ENCODE measurements at places on chromosomes 5 and 9.
A peak's percentile ranks its signal among the peaks of the same experiment; 100 is the strongest.

GRCh38 chr5:28743025-28743715, 1704.8 kb upstream of the CDH9 start:
- no peak overlapping the region for H3K4me3 ChIP-seq
- H3K36me3 ChIP-seq: no peaks in the 10 kb centered on the region
- no peaks in the 10 kb centered on the region for H3K4me1 ChIP-seq
- no peak overlapping the region for H3K27ac ChIP-seq
- no peaks in the 10 kb centered on the region for H3K27me3 ChIP-seq

GRCh38 chr9:4559261-4560182, 69.3 kb downstream of the SLC1A1 start:
- DNase-seq: no peak
- H3K4me3 ChIP-seq: no peak overlapping the region
- H3K27me3 ChIP-seq: no peaks in the 10 kb centered on the region
- H3K36me3 ChIP-seq: peaks cover 3% of the 10 kb centered on the region

DNA sequence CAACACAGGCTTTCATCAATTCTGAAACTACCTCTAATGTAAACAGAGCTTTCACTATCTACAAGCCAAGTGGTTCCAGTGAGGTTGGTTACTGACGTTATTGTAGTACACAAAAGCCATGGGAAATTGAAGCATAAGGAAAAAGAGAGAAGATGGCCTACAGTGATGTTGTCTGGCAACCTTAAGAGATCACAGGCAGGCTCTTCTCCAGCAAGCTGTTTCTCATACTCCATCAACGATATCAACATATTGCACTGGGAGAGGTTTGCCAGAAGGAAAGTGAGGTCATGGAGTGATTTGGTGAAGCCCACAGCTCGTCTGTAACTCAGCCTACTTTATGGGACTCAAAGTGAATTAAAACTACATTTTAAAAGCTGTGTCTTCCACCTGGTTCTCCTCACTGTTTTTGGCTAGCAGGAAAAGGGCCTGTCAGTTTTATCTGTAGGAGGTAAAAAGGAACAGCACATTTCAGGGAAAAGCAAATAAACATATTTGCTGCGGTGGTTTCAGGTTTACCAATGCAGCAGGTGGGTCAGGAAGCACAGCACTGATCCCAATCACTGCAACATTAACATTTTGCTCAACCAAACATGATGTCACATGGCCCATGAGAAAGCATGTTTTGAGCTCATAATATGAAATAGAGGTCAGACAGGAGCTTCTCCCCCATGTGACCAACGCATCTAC, 72.9 kb downstream of the ARSB start:
- DNase-seq: peak; percentile 13
- H3K4me1 ChIP-seq: peaks cover 14% of the 10 kb centered on the region
- H3K36me3 ChIP-seq: no peaks in the 10 kb centered on the region
- H3K27ac ChIP-seq: no peak overlapping the region

DNA sequence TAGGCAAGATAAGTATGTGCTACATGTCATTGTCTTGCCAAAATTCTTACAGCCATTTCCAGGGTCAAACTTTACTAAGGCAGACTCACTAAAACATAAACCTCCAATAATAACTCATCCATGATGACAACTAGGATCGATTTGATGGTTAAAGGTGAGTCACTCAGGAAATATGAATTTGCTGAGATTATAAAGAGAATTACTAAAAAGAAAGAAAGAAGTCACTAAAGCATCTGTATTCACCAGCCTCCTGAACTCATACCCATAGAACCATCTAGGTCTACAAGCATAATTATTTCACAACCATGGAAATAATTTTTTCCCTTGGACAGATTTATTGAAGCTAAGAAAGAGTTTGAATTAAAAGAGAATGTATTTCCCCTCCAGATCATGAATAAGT, 258.6 kb downstream of the TLE1 start:
- no peaks in the 10 kb centered on the region for H3K27me3 ChIP-seq
- no peak overlapping the region for H3K27ac ChIP-seq
- H3K4me1 ChIP-seq: no peaks in the 10 kb centered on the region
- no peak overlapping the region for H3K4me3 ChIP-seq
- DNase-seq: no peak
- H3K36me3 ChIP-seq: no peaks in the 10 kb centered on the region

DNA sequence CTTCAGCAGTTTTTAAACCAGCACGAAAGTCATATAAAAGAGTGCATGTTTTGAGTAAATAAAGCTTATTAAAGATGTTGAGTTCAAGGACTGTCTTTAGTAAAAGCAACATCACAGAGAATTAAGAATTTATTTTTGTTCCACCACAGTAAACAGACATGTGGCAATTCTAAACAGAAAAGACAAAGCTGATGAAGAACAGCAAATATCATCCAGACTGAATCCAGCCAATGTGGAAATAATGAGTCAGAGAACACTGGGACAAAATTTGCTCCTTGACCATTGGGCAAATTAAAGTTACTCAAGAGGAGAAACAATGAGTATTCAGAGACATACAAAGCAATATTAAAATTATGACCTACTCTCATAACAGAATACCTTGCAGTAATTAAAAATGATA, 28.8 kb downstream of the OR2K2 start:
- no peaks in the 10 kb centered on the region for H3K36me3 ChIP-seq
- no peak overlapping the region for H3K4me3 ChIP-seq
- H3K4me1 ChIP-seq: peaks cover 3% of the 10 kb centered on the region
- H3K27ac ChIP-seq: no peak overlapping the region
- H3K27me3 ChIP-seq: no peaks in the 10 kb centered on the region

- H3K36me3 ChIP-seq: no peaks in the 10 kb centered on the region
- H3K4me1 ChIP-seq: no peaks in the 10 kb centered on the region
- H3K27ac ChIP-seq: no peak overlapping the region
- no peak for DNase-seq
These were observed 323.8 kb upstream of the ARRDC3 start for GRCh38 chr5:91706785-91707520.

DNA sequence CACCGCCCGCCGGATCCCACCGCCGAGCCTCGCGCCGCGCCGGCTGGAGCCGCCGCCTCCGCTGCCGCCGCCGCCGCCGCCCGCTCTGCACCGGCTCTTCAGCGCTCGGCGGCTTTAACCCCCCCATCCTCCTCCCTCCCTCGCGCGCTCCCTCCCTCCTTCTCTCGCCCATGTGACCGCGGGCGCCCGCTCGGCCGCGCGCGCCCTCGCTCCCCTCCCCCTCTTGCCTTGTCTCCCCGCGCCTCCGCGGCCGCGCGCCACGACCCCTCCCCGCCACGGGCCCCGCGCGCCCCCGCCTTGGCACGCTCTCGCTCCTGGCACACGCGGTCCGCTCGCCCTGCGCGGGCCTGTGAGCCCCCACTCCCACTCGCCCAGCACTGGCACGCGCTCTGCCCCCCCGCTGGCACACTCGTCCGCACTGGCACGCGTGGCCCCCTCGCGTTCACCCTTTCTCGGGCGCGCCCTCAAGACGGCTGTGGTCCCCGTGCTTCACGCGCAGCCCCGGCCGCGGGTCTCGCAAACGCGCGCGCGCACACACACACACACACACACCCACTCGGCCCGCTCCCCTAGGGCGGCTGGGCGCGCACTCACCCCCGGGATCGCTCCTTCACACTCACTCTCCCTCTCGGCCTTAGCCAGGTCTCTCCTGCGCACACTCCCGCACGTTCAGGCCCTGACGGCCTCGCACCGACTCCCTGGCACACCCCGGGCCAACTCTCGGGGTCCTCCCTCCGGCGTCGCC, at the start of gene CNTFR:
Gene CNTFR (minus strand): TSS at position 89 of the 745 bp plus-strand sequence. CDS start 20,743 bp downstream, outside the sequence.
- peaks cover 60% of the 10 kb centered on the region for H3K4me1 ChIP-seq
- peak within 1 kb of the TSS; percentile 67 for H3K27ac ChIP-seq
- H3K4me3 ChIP-seq: peak within 1 kb of the TSS; percentile 63
- peaks cover 20% of the 10 kb centered on the region for H3K27me3 ChIP-seq

GRCh38 chr5:27911216-27911615, 872.8 kb upstream of the CDH9 start:
- H3K4me3 ChIP-seq: no peak overlapping the region
- no peaks in the 10 kb centered on the region for H3K36me3 ChIP-seq
- H3K4me1 ChIP-seq: no peaks in the 10 kb centered on the region
- H3K27ac ChIP-seq: no peak overlapping the region
- DNase-seq: no peak
- no peaks in the 10 kb centered on the region for H3K27me3 ChIP-seq

DNA sequence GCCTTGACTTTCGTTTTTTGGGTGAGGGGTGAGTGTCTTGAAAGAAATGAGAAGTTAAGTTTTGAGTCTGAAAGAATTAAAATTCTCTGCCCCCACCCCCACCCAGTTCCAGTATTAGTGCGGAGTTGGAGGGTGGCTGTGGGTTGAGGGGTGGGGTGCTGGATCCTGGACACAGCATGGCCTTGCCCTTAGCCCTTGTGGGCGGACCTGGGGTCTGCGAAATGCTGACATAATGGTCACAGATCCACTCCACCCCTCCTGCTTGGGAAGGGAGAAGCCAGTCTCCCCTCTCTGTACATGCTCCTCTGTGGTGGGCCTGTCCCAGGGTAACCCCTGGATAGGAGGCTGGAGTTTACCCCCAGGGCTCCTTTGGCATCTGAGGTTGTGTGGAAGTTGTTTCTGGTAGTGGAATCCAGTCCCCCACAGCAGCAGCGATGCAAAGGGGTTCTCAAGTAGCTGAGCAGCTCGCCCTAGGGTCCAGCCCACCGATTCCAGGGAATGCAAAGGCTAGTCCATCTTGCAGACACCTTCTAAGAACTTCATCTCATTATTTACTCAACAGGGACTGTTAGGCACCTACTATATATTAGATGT, 42.8 kb upstream of the TCF7 start:
- no peak overlapping the region for H3K27ac ChIP-seq
- no peak overlapping the region for H3K4me3 ChIP-seq
- H3K36me3 ChIP-seq: no peaks in the 10 kb centered on the region
- DNase-seq: no peak
- H3K4me1 ChIP-seq: peaks cover 11% of the 10 kb centered on the region
- peaks cover 11% of the 10 kb centered on the region for H3K27me3 ChIP-seq

GRCh38 chr9:112069318-112070169, 105.6 kb downstream of the SUSD1 start:
- DNase-seq: no peak
- no peaks in the 10 kb centered on the region for H3K4me1 ChIP-seq

GRCh38 chr5:169796731-169797130, 159.7 kb downstream of the DOCK2 start:
- no peak overlapping the region for H3K27ac ChIP-seq
- DNase-seq: no peak
- no peaks in the 10 kb centered on the region for H3K4me1 ChIP-seq
- H3K36me3 ChIP-seq: no peaks in the 10 kb centered on the region
- H3K4me3 ChIP-seq: no peak overlapping the region

DNA sequence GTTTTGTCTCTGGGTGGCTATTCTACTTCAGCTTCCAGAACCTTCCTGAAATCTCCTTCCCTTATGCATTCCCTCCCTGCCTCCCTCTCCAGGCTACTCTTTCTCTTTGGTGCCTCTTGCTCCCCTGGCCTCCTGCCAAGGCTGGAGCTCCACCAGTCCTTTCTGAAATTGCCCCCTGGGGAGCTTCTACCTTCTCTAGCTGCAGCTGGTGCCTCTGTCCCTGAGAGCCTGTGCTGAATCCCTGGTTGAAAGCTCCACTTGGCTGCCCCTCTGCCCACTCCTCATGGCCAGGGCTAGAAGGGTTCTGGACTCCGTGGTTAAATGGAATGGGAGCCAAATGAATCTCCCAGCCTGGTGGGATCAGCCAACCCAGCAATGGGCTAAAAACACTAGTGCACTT, 80.1 kb downstream of the COL15A1 start:
- peaks cover 4% of the 10 kb centered on the region for H3K4me1 ChIP-seq
- H3K27me3 ChIP-seq: no peaks in the 10 kb centered on the region
- peak; percentile 45 for DNase-seq
- H3K4me3 ChIP-seq: no peak overlapping the region
- H3K27ac ChIP-seq: no peak overlapping the region

DNA sequence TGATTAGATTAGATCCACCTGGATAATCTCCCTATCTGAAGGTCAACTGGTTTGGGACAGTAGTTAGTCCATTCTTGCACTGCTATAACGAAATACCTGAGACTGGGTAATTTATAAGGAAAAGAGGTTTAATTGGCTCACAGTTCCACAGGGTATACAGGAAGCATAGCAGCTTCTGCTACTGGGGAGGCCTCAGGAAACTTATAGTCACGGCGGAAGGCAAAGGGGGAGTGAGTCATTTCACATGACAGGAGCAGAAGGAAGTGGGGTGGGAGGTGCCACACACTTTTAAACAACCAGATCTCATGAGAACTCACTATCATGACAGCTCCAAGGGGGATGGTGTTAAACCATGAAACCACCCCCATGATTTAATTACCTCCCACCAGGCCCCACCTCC, 9.9 kb downstream of the C9orf40 start:
- no peak overlapping the region for H3K27ac ChIP-seq
- no peak overlapping the region for H3K4me3 ChIP-seq
- H3K27me3 ChIP-seq: no peaks in the 10 kb centered on the region
- no peak for DNase-seq
- no peaks in the 10 kb centered on the region for H3K36me3 ChIP-seq

GRCh38 chr9:120715389-120715924, 1.2 kb upstream of the MEGF9 start:
- H3K36me3 ChIP-seq: no peaks in the 10 kb centered on the region
- peak; percentile 68 for DNase-seq
- peaks cover 13% of the 10 kb centered on the region for H3K4me1 ChIP-seq
- peak overlapping the region; percentile 90 for H3K27ac ChIP-seq
- H3K27me3 ChIP-seq: no peaks in the 10 kb centered on the region
- peak overlapping the region; percentile 70 for H3K4me3 ChIP-seq

DNA sequence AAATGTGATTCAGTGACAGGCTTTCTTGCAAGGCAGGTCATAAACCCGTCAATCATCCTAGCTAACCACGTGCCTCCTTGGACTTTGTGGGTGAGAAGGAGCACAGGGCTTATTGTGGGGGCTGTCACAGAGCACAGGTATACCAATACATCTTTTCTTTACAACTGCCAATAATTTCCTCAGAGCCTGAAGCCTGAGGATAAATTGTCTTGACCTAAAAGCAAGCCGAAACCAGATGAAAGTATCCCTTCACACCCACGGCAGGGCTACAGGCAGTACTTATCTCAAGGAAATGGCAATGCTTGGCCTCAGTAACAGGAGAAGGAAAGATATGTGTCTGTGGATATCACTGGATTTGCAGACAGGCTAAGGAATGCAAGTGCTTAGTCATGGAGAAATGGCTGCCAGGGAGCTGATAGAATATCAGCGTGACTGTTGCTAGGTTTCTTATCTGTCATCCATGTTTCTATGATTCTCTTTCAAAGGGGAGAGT, 90.3 kb upstream of the ZNF366 start:
- H3K27ac ChIP-seq: no peak overlapping the region
- H3K4me1 ChIP-seq: no peaks in the 10 kb centered on the region
- H3K4me3 ChIP-seq: no peak overlapping the region
- H3K36me3 ChIP-seq: no peaks in the 10 kb centered on the region
- H3K27me3 ChIP-seq: no peaks in the 10 kb centered on the region

DNA sequence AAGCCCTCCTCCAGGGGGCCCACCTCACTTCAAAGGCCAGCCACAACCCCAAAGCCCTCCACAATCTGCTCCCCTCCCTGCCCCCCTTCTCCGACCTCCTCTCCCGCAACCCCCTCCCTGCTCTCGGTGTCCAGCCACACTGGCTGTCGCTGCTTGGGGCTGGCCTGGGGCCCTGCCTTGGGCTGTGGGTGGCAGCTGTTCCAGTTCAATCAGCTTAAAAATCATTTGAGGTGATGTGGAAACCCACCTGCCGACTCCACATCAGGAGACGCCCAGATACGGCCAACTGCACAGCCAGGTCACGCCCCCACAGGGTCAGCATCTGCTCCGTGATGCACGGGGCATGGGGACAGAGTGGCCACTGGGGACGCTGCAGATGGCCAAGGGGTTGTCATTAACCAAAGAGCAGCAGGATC, 107.0 kb upstream of the MVB12B start:
- no peak overlapping the region for H3K27ac ChIP-seq
- H3K27me3 ChIP-seq: peaks cover 18% of the 10 kb centered on the region
- H3K4me1 ChIP-seq: peaks cover 12% of the 10 kb centered on the region
- H3K36me3 ChIP-seq: no peaks in the 10 kb centered on the region
- no peak for DNase-seq
- no peak overlapping the region for H3K4me3 ChIP-seq
